ENCODE measurements at places on chromosomes 2 and 18.

DNA sequence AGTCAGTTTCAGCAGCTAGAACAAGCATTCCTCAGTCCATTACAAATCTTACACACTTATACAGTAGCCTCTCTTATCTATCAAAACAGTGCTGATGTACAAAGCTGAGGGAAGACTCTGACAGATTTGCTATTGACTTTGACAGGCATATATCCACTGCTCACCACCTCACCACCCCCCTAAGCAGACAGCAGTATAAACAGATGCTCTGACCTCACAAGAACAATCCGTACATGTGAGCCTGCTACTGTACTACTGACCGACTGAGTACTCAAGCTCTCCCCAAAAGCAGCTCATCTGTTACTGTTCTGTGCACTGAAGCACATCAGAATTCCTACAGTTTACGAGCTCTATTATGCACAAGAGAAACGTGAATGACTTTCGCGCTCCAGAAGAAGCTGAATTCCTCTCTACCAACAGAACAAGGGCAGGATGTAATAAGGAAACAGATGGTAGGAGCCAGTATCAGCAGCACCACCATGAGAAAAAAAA is 95.6 kb upstream of the PDE1A start:
- DNase-seq: peak; percentile 61

DNA sequence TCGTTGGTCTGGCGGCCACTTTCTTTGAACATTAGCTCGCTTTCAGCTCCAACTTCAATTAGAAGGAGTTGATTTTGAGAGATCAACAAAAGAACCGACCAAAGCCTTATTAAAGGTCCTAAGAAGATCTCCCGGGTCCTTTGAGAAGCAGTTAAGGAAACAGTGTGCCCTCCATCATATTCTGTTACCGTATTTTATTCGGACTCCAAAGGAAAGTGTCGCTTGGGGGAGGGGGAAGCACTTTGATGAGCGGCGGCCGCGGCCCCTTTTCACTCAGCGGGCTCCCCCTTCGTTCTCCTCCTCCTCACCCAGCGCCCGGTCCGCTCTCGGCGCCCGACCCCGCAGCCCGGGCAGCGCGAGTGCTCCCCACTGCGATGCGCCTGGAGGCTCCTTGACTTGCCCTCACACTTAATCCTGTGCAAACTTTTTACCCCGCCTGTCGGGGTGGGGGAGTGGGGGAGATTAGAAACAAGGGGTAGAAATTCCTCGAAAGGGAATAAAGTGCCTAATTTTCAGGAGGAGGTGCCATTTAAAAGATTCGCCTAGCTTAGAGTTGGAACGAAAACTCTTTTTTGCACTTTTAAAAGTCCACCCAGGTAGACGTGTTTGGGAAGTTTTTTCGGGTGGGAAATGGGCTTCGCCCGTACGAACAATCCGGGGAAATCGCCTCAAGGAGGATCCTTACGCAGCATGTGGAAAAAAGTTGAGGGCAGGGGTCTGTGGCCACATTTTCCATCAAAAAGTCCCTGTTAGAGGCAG is 1.2 kb upstream of the OTX1 start:
- DNase-seq: no peak

GRCh38 chr2:224987733-224988132 is 54.5 kb downstream of the DOCK10 start:
- no peak for DNase-seq

DNA sequence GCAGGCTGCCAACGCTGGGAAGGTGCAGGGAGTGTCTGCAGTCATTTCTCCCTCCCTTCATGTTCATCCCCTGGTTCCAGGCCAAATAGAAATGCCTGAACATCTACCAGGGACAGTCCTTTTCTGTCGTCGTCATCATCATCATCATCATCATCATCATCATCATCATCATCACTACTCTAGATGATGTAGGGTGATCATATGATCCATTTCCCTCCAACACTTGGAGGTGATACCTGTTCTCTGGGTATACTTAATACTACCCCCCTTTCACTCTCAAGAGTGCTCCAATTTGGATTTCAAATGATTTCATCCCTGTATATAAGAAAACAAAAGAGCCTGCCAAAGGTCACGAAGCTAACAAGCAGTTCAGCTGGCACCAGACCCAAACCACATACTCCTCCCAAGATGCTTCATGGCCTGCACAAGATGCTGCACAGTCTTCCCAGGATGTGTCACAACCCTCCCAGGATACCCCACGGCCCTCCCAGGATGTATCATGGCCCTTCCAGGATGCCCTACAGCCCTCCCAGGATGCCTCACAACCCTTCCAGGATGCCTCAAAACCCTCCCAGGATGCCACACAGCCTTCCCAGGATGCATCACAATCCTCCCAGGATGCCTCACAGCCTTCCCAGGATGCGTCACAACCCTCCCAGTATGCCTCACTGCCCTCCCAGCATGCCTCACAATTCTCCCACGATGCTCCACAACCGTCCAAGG is 257.9 kb downstream of the DYSF start:
- DNase-seq: no peak

DNA sequence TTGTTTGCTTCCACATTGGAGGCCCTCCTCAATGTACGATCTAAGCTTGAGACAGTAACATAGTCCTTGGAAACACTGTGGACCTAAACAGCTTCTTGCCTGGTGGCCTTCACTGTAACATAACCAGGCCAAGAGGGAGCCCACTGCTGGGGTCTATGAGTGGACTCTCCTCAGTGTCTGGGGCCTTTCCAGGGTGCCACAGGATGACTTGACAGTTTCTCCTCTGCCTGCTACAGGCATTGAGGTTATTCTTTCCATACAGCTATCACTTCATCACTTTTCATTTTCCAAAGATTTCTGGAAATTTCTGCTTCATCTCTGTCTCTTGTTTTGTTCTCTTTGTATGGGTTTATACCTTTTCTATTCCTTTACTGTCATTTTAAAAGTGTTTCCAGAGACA is 11.3 kb downstream of the SCTR start:
- no peak for DNase-seq

GRCh38 chr2:218065239-218066006 is 3.6 kb upstream of the RUFY4 start:
- no peak for DNase-seq

- DNase-seq: no peak
Measured at GRCh38 chr18:56009411-56009810, 421.4 kb upstream of the TCF4 start.

DNA sequence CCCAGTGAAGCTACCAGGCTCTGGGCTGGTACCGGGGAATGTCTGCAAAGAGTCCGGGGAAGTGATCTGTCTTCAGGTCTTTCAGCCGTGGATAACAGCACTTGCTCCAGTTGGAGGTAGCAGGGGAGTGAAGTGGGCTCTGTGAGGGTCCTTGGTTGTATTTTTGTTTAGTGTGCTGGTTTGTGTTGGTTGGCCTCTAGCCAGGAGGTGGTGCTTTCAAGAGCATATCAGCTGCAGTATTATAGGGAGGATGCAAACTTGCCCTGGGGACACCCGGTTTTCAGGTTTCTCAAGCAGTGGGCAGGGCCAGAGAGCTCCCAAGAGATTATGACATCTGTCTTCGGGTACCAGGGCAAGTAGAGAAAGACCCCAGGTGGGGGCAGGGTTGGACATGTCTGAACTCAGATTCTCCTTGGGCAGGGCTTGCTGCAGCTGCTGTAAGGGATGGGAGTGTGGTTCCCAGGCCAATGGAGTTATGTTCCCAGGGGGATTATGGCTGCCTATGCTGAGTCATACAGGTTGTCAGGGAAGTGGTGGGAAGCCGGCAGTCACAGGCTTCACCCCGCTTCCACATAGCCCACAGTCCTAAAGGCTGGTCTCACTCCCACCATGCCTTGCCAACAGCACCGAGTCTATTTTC is 34.4 kb downstream of the ACAA2 start:
- no peak for DNase-seq

DNA sequence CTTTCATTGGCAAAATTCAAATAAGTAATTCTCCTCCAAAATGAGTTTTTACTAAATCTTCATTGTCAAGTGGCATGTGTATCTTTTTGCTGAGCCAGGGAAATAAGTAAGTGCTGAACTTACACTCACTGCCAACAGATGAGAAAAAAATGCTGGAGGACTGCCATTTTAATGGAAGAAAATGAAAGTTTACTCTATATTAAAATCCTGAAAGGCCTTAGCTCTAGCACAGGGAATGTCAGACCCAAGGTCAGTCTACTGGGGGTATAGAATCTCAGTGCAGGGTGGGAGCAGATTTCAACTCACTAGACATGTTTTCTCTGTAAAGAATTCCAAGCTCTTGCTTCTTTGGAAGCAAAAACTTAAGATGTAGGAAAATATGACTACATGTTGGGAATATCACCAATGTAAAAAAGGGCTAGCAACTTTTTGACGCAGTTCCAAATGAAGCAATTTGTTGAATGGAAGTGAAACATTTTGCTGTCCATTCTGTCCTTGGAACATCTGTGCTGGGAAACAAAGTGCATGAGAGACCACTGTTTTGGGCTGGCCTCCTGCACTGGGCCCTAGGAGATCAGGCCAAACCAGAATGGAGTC is 127.0 kb downstream of the ST6GAL2 start:
- DNase-seq: no peak

DNA sequence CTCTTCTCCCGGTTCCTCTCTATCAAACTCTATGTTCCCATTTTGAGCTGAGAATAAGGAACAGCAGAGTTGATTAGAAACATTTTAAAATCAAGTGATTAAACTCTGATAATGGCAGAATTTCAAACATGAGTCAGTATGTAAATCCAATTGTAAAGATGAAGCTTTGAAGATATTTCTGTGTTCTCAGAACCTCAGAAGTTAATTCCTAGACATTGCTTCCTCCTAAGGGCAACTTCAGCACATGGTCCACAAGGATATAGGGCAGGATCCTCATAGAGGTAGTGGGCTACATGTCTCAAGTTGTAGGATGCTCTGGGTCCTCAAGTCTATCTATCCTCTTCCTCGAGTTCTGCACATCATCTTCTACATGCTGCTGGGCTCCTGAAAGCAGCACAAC is 46.3 kb downstream of the QPCT start:
- DNase-seq: no peak

DNA sequence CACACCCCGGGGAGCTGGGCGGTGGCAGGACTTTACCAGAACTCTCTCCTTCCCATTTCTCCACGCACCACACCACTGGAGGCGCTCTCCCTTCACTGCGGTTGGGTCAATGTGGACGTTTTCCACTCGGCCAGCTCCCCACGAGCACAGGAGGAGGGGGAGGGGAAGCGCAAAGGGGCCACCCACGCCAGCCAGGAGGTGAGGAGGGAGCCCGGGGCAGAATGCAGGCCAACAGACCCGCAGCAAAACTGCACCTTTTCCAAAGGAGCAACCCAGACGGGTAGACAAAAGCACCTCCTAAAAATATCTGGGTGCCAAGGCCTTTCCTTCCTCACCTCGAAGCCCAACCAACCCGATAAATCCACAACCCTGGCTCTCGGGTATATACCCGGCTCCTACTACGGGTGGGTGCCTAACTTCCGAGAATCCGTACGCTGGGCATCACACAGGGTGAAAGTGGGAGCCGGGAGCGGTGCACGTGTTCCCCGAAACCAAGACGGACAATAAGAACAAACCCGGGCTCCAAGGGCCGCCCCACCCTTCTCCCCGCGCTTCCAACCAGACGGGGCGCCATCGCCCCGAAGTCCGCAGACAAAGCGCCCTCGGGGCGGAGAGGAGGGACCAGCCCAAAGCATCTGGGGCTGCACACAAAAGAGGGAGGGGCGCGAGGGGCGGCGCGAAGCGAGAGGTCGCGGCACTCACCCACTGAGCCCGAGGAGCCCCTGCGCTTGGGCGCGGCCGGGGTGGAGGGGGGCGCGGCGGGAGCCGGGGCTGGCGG is 1.0 kb downstream of the RTN4 start:
- peak; percentile 87 for DNase-seq

- DNase-seq: no peak
Measured at GRCh38 chr2:208363485-208363884, 43.1 kb upstream of the PTH2R start.

GRCh38 chr2:28702415-28702861 is 49.2 kb upstream of the PPP1CB start:
- no peak for DNase-seq

- DNase-seq: no peak
Measured at GRCh38 chr2:2777876-2778275, 446.8 kb upstream of the MYT1L start.

Measured in hippocampal formation (tissue), 2 donors.